Omental fat pad (tissue), 4 donors: ENCODE measurements at places on chromosomes 6 and 20.
A peak's percentile ranks its signal among the peaks of the same experiment; 100 is the strongest.

- no peak for DNase-seq
Observed at GRCh38 chr6:71047417-71047816, 90.6 kb upstream of the B3GAT2 start.

DNA sequence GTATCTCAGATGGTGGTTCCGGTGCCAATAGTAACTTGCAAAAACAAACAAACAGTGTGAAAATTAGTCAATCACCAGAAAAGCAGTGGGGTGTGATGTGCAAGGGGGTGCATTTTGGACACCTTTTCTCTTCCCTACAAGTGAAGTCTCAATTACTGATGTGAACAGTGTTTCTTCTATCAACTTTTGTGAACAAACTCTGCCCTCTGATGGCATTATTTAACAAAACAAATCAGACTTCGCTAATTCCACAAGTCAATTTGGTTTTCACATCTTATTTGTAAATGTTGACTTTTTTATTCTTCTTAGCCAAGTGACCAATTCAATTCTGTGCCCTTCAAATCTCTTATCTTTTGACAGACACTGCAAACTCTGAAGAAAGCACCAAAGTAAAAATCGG lies 212.2 kb downstream of the UST start:
- DNase-seq: no peak

GRCh38 chr20:35870541-35871258 lies 83.6 kb downstream of the SCAND1 start:
- DNase-seq: no peak

- peak; percentile 65 for DNase-seq
Observed at GRCh38 chr6:114108119-114109002, 137.4 kb upstream of the HDAC2 start.

DNA sequence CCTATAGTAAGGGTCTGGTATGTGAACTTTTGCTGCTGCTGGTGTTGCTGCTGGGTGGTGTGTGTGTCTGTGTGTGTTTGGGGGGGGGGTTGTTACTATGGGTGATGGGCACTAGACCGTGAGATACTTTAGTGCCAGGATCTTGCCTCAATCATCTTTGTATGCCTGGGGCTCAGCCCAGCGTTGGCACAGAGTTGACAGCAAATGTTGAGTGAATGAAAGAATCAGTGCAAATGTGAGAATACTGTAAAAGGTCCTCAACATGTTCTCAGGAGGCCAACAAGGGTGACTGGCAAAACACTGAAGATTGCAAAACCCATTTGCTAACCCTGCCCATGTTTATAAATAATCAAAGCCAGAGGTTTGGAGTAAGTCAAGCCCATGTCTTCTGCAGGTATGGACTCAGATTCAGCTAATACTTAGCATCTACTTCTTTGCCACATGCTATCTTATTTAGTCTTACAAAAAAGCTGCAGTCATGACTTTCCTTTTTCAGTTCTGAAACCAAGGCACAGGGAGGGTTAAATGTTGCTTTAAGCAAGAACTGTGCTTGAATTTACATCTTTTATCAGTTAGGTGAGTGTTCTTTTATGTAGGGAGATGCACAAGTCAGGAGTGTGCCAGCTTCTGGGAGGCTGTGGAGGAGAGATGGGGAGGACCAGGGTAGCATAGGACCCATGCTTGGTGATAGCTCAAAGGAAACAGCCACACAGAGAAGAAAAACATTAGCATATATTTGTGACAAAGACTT lies 125.3 kb upstream of the SPACA1 start:
- no peak for DNase-seq

DNA sequence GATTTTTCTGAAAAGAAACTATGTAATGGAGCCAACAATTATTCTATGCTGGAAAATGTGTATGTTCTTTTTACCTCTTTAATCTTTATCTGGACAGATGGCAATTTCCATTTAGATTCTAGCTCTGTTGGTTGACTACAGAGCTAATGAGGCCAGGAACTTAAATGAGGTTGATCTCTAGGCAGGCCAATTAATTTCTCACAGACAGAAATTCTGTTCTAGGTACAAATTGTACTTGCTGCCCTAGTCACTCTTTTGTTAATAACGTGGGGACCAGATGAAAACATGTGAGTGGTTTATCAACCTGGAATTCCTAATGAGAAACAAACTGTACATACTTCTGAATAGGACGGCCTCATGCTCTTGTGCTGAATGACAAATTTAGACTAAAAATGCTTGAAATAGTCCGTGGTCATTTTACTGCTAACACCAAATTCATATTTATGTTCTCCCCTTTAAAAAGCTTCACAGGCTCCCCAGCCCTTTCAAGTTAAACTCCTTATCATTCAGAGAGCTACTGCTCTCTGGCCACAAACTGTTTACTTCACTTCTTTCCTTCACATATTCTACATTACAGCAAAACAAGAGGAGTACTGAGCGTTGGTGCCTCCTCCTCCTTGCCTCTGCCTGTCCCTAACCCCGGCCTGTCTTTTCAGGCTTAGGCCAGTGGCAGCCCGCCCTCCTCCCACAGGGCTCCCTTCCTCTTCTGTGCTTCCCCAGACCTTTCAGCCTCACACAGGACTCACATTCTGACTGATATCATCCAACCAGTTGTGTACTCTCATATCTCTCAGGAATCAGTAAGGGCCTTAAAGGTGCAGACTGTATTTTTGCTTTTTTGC lies 41.4 kb downstream of the DTNBP1 start:
- no peak for DNase-seq

DNA sequence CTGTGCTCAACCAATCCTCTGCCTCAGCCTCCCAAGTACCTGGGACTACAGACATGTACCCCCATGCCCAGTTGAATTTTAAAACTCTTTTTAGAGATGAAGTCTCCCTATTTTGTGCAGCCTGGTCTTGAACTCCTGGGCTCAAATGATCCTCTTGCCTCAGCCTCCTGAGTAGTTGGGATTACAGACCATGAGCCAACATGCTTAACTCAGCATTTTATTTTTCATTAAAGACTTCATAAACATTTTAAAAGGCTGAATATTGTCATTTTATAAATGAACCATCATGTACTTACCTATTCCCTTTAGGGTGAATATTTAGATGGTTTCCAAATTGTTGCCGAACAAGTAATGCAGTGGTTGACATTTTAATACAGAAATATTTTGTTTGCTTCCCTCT lies 16.5 kb upstream of the IFNGR1 start:
- no peak for DNase-seq

- no peak for DNase-seq
Observed at GRCh38 chr6:51678905-51679620, 408.4 kb downstream of the PKHD1 start.

GRCh38 chr6:135919026-135919425 lies 67.5 kb downstream of the PDE7B start:
- DNase-seq: no peak

GRCh38 chr20:61274326-61274725 lies 22.3 kb downstream of the CDH4 start:
- no peak for DNase-seq

GRCh38 chr6:20564777-20565176 lies 30.5 kb downstream of the CDKAL1 start:
- DNase-seq: no peak

- DNase-seq: no peak
Observed at GRCh38 chr20:62805155-62805710, 598 bp downstream of the OGFR start.

GRCh38 chr6:2848851-2849250 lies 7.2 kb upstream of the SERPINB1 start:
- DNase-seq: no peak

DNA sequence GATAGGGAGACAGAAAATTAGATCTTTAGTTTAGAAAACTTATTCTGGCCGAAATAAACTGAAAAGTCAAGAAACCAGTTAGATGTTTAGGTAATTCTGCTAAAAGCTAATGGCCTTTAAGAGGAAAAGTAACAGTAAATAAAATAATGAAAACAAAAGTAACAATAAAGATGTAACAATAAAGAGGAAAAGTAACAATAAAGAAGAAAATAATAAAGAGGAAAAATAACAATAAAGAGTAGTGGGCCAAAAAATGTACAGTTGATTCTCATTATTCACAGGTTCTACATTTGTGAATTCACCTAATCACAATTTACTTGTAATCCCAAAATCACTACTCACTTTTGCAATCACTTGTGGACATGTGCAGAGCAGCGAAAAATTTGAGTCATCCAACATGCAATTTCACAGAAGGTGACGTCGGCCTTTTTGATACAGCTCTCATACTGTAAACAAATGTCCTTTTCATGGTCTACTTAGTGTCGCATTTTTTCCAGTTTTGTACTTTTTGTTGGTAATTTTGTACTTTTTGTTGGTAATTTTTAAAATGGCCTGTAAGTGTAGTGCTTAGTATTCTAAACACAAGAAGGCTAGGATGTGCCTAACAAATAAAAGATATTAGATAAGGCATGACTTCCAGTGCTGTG lies 24.0 kb downstream of the HBS1L start:
- no peak for DNase-seq

DNA sequence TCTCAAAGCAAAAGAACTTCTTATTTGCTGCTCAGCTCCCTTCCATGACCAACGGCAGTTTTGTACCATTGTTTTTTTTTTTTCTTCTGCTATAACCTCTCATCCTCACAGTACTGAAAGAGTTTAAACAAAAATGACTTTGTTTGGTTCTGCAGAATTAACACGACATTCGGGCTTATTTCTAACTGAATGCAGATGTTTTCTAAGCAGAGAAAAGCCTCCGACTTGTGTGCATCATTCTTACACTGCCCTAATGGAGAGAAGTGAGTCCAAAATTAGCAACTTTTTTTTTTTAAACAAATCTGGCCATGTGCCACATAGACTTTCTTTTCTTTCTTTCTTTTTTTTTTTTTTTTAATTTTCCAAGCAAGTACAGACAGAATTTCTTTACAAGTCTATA lies 382.7 kb downstream of the HDGFL1 start:
- DNase-seq: no peak

DNA sequence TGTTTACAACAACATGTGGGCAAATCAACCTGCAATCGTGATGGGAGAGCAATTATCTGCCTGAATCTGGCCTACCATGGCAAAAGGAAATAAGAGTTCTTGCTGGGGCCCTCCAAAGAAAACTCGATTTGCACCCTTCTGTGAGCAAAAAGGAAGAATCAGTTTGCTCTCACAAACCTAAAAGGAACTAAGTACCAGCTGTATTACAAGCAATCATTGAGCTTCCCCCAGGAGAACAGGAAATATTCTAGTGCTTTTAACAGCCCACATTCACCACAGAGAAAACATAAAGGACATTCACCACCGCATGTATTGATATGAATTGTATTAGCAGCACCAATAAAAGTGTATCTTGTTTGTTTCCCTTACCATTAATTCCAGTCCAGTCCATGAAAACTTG lies 75.0 kb downstream of the MBOAT1 start:
- no peak for DNase-seq

DNA sequence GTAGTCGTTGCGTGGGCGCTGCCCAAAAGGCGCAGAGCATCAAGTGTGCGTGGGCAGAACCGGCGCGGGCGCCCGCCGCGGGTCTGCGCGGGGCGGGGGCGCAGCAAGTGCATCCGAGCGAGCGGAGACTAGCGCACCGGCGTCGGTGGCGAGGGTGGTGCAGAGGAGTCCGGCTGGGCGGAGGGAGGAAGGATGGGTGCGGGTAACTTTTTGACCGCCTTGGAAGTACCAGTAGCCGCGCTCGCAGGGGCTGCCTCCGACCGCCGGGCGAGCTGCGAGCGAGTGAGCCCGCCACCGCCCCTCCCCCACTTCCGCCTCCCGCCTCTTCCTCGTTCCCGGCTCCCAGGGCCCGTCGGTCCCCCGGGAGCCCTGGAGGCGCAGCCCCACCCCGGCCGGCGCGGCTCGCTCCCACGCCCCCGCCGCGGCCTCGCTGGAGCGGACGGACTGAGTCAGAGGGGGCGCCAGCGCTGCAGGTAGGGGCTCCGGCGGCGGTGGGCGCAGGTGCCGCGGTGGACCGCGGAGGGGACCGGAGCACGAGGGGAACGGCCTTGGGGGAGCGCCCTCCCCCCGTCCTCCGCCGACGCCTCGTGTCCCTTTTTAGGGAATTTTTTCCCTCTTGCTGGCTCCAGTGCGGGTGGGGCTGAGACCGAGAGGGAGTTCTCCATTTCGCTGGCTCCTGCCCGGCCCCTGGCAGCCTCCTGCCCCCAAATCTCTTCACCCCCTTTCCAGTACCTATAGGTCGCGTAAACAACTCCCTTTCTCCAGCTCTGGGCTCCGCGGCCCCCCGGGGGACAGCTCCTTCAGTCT lies 1.6 kb upstream of the DBNDD2 start:
- DNase-seq: no peak

DNA sequence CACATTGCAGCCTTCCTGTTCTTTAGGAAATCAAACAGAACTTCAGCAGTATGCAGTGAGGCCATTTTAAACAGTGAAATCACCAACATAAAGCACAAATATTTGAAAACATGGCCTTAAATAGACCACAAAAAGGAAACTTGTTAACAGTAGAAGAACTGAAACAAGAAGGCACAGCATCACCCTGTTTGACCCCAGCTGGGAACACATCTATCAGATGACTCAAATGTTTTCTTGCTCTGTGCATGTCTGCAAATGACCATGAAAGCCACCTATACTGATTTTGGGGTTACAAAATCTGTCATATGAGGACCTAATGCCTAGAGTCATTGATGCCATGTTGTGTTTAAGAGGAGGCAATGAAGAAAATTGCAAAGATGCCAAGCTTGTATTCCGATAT lies 123.8 kb upstream of the ADGRF1 start:
- DNase-seq: no peak

DNA sequence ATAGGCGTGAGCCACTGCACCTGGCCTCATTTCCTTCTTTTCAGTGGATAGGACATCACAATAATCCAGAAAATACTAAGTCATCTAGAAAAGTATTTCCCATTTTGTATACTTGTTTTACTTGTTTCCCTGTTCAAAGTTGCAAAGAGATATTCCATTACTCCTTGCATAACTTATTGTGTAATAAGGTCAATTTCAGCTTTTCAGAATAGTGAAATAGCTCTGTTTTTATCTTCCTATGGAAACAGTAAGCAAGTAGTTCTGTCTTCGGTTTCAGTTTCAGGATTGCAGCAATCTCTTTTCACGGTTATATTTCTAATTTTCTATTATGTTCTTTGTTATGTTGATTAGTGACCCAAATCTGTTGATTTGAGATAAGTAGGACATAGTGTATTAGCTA lies 6.0 kb downstream of the STX11 start:
- DNase-seq: no peak

DNA sequence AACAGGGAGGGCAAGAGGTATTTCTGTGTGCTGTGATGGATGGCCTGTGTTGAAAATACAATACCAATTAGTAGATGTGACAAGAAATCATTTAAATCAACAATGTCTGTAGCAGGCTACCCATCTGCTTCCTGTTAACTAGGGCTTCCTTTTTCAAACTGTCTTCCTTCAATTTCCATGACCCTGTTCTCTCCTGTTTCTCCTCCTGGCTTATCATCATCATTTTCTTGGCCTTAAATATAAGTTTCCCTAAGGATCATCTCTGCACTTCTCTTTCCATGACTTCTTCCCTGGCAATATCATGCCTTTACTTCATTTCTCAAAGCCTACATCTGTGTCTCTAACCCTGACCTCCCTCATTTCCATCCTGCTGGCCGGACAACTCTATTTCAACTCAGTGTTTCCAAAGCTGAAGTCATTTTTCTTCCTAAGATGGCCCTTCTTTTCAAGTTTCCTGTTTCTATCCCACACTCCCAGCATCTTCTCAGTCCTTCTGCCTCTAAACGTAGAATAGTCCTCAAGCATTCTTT lies 18.2 kb downstream of the ZC2HC1B start:
- DNase-seq: no peak
